Fibroblast of skin of back (primary cell): ENCODE measurements at places on chromosomes 3 and 15.

DNA sequence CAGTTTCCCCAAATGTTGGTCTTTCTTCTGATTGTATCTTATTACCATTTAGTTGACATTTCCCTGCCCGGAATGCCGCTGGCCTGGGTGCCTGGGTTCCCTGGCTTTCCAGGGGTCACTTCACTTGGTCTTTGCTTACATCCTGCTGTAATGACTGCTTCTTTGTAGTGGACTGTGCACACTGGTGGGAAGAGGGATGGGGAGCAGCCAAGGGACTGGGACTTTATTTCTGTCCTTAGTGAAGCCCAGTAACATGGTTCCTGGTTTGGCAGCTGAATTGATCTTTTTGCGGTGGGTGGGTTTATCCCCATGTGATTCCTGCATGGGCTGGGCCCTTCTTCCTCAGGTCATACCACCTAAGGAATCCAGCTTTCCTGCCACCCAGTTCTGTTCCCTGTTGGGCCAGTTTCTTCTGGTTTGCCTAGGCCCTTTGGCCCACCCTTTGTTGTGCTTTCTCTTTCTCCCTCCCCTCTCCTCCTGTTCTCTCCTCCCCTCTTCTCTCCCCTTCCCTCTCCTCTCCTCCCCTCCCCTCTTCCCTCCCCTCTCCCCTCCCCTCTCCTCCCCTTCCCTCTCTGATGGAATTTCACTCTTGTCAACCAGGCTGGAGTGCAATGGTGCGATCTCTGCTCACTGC lies 41.9 kb downstream of the TRIM71 start:
- no peak for DNase-seq

GRCh38 chr3:190591080-190591479 lies 77.2 kb downstream of the IL1RAP start:
- DNase-seq = no peak

DNA sequence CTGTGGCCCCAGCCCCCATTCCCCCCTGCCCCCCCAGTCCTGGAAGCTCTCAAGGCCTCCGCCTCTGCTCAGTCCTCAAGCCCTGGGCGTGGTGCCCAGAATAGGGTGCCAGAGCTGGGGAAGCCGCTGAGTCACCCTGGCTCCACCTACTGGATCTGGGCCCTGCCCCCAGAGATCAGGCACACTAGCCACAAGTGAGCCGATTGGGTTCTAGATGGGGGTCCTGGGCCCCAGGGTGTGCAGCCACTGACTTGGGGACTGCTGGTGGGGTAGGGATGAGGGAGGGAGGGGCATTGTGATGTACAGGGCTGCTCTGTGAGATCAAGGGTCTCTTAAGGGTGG lies 5.7 kb downstream of the EIF4G1 start:
- peak; percentile 97 for DNase-seq

GRCh38 chr3:60610441-60611112 lies 640.7 kb downstream of the FHIT start:
- peak; percentile 82 for DNase-seq
